ENCODE measurements at places on chromosomes 2 and 18.

DNA sequence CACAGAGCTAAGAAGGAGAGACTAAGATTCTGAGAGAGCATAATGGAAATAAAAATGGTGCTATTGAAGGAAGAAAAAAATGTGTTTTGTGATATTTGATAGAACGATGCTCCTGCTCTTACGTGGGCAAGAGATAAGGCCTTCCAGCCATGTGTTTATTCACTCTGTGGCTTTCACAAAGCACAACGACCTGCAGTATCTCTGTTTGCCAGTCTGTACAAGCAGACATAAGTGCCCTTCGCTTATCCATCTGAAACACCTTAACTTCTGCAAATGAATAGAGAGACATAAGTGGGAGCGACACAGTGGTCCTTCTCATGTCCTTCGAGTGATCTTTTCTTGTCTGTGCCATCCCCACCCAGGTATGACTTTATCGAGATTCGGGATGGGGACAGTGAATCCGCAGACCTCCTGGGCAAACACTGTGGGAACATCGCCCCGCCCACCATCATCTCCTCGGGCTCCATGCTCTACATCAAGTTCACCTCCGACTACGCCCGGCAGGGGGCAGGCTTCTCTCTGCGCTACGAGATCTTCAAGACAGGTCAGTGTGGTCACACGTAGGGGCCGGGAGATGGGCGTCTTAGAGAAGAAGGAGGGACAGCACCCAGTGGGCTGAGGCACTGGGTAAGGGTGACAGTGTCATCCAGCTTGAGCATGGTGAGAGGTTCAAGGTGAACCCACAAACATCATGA lies 33.7 kb downstream of the NRP2 start:
- no peak for DNase-seq

- no peak for DNase-seq
Measured at GRCh38 chr2:101887328-101887727, 104.4 kb upstream of the IL1R2 start.

DNA sequence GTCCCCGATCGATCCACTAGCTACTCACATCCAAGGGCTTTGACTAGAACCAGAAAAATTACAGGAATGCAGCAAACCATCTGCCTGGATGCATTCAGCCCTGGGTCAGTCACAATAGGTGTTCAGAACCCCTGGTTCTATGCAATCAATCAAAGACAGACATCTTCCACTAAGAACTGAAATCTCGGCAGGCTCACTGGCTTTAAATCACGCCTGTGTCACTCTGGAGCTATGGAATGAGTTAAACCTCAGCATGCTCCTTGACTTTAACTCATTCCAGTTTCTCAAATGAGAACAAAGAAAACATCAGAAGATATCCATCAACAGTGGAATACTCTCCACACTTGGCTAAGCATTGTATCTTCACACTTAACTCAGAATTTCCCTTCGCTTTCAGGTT lies 68.1 kb upstream of the SPTBN1 start:
- DNase-seq: no peak

GRCh38 chr2:239275044-239275685 lies 125.7 kb downstream of the HDAC4 start:
- peak; percentile 76 for DNase-seq

GRCh38 chr2:29803537-29803936 lies 117.8 kb downstream of the ALK start:
- no peak for DNase-seq

DNA sequence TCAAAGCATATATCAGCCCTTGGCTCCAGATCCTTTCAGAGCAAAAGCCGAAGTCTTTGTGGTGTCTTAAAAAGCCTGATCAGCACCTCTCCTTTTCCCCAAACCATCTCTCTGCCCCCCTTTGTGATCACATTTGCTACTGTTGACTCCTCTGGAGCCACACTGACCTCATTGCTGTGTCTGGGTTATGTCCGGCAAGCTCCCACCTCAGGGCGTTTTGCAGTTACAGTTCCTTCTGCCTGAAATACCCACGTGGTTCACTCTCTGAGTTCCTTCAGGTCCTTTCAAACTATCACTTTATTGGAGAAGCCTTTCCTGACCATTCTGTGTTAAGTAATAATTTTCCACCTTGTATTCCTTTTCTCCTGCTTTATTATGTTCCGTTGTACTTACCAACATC lies 11.8 kb downstream of the C2orf69 start:
- DNase-seq: no peak

DNA sequence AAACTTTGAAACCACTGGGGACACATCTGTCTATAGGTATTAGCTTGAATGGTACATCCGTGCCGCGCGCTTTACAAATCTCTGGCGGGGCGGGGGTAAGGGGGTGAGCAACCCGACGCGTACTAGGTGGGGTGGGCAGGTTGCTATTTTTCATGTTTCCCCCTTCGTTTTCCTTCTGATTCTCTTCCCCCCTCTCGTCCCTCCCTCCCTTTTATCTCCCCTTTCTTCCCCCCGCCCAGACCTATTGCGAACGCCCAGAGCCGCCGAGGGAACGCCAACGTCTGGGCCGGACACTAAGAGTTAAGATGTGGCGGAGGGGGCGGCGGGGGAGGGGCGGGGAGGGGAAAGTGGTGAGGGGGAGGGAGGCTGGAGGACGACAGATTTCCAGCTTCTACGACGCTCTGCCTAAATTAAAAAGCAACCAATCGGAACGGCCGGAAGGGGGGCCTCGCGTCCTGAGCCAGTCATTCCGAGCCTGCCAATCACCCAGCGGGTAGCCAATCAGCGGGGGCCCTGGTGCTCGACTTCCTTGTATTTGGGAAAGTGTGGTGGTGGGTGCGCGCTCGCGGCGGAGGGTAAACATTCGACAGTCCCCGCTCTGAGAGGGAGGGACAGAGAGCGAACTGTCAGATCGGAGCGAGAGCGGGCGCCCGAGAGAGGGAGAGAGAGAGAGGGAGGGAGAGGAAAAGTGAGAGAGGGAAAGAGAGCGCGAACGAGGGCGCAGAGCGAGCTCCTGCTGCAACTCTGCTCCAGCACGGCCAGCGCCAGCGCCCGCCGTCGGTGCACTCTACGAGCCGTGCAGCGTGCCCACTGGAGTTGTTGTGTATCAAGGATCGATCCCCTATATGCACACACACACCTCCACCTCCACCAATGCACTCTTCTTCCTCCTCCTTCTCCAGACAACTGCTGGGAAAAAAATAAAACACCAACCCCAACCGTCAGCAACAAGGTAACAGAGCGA lies at the start of gene POU3F3:
POU3F3 (plus strand) TSS at position 582 of the 964 bp plus-strand sequence. CDS start 1,396 bp downstream, outside the sequence.
- peak; percentile 51 for DNase-seq

DNA sequence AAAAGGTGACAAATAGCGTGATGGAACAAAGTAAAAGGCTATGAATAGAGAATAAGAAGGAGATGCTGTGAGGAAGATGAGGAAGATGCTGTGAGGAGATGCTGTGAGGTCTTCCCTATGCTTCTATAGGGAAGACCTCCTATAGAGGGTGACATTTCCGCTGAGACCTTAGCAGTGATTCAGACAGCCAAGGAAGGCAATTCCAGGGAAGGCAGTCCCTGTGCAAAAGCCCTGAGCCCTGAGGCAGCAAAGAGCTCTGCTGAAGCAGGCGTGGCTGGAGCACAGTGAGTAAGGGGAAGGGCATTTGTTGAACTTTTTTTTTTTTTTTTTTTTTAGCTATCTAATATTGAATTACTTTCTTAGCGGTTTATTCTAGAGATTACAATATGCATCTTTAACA lies 142.7 kb upstream of the FOSL2 start:
- no peak for DNase-seq

DNA sequence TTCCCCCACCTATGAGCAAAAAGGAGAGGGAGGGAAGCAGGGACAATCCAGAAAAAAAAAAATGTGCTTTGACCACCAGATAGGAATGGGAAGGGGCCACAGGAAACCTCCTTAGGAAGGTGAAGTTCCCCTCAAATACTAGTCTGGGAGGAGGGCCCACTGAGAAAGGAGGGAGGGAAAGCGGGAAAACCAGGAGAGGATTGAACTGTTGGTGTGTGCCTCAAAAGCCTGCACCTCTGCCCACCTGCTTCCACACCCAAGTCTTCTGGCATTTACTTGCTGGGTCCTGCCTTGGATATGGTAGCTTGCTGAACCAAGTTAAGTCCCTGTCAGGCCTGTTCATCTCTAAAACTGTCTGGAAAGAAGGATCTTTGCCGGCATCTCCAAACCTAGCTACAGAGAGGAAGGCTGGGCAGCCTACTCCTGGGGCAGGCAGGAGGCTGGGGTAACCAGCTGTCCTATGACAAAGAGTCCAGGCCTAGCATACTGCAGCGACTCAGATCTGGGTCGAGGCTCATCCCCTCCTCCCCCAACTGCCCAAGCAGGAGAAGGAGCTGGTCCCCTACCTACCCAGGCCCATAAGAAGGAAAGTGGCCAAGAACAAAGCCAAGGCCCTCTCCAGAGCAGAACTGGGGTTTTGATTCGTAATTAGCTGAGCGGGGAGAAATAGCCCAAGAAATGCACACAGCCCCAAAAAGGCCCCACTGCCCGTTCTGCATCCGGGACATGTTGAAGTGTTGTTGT lies 3.0 kb downstream of the EN1 start:
- no peak for DNase-seq

GRCh38 chr2:45276914-45277313 lies 267.7 kb upstream of the SIX2 start:
- DNase-seq: no peak

GRCh38 chr2:191488135-191488534 lies 189.8 kb upstream of the NABP1 start:
- no peak for DNase-seq

DNA sequence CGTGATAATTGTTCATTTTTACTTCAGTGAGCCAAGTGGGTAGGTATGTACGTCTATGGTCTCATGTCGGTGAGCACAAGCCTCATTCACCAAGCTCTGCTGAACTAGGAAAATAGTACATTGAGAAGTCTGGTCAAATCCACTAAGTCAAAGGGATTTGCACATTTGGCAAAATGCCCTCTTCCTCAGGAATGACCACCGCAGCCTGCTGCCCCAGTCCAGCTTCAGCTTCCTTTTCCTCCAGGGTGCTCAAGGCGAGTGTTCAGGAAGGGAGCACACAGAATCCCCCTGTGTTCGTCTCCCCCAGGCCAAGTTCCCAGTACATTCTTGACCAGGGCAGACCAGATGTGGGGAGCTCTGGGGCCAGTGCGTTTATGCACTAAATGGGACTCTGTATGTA lies 23.0 kb downstream of the TCF7L1 start:
- no peak for DNase-seq

- no peak for DNase-seq
Measured at GRCh38 chr18:75472906-75473305, 45.4 kb upstream of the SMIM21 start.

DNA sequence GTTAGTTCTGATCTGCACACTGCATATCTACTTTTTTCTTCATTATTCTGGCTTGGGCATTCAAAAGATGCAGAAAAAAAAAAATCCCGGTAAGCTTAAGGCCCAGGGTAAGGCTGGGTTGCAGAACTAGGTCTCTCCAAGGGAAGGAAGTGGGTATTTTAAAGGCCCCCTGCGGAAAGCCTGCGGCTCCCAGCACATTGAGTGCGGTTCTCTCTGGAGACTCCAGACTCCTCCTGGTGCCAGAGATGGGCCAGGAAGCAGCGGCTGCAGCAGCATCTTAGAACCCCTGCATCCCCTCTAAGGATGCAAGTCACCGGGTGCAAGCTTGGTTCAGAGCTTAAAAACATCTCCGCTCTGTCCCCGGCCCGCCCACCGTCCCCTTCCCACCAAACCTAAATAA lies 49.5 kb downstream of the TGIF1 start:
- DNase-seq: no peak

DNA sequence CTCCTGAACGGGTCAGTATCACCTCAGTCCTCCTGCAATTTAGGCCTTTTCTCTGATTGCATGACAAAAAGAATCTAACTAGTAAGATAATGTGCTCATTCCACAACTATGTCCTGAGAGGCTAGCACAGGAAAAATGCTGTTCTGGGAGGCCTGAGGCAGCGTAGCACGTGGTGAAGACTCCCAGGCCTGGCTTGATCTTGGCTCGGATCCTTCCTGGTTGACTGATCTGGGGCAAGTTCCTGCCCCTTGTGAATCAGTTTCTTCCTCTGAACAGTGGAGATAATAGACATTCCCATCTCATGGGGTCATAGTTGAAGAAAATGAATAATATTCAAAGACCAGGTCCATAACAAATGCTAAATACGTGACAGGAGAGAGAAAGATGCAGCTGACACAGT lies 12.3 kb downstream of the FBLN7 start:
- no peak for DNase-seq

- DNase-seq: no peak
Measured at GRCh38 chr18:58268849-58269248, 224.8 kb downstream of the NEDD4L start.

DNA sequence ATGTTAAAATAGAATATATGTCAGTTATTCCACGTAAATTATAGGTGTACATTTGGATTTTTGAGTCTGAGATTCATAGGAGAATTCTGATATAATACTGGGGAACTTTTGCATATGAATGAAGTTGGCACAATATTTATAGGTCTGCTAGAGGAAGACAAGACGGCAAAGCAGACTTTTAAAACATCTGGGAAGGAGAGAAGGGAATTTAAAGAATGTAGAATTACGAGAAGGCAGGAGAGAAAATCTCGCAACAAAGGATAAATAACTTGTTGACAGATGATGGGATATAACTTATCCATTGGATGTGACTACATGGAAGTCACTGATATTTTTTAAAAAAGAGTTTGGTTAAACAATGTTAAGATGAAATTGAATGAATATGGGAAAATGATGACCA lies 615.6 kb downstream of the ERBB4 start:
- no peak for DNase-seq

GRCh38 chr2:196290136-196290535 lies 118.8 kb upstream of the STK17B start:
- DNase-seq: no peak

DNA sequence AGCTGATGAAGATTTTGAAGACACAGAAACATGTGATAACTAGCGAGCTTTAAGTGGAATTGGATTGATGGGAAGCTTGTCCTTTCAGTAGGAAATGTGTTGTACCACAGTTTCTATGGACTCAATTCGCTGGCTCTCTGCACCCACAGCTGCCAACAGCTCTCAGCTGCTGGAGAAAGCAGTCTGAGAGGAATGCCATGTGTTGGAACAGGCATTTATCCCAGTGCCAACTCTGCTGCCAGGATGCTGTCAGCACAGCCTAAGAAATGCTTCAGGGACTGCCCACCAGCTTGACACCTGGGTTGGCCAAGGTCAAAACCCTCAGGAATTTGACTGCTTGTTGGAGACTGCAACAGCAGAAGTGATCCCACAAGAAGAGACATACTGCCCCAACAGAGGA lies 193.0 kb upstream of the THSD7B start:
- DNase-seq: no peak

- DNase-seq: no peak
Measured at GRCh38 chr2:121722479-121722878, 14.2 kb downstream of the NIFK start.

DNA sequence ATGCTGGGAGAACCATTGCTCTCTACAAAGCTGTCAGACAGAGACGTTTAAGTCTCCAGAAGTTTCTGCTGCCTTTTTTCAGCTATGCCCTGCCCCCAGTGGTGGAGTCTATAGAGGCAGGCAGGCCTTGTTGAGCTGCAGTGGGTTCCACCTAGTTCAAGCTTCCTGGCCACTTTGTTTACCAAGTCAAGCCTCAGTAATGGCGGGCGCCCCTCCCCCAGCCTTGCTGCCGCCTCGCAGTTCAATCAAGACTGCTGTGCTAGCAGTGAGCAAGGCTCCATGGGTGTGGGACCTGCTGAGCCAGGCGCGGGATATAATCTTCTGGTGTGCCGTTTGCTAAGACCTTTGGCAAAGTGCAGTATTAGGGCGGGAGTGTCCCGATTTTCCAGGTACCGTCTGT lies 52.7 kb upstream of the SCYGR2 start:
- no peak for DNase-seq

Data from CD4-positive, CD25-positive, alpha-beta regulatory T cell (primary cell).